NCI-H2171 treated with DMSO at 0.1 percent for 48 hours (cell line): ENCODE measurements at places on chromosomes 13 and 19.

GRCh38 chr13:46359714-46360113 lies 27.3 kb downstream of the RUBCNL start:
- no peak for DNase-seq

GRCh38 chr19:9857920-9858746 lies 23.0 kb downstream of the PIN1 start:
- no peak for DNase-seq

DNA sequence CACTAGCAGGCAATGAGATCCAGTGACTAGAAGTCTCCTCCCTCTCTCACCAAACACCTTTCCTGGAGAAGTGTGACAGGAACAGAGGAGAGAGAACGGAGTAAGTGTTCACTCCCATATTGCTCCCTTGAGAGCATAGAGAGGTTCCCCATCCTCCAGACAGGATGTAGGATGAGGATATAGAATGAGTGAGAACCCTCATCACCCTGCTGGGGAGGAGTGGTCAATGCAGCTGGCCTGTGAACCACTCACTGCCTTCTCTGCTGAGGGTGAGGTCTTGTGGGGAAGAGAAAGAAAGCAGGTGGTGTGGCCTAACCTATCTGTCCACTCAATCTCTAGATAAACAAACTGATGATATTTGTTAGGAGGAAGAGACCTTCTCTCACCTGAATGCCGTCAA lies 386.6 kb downstream of the PCDH20 start:
- DNase-seq: no peak

DNA sequence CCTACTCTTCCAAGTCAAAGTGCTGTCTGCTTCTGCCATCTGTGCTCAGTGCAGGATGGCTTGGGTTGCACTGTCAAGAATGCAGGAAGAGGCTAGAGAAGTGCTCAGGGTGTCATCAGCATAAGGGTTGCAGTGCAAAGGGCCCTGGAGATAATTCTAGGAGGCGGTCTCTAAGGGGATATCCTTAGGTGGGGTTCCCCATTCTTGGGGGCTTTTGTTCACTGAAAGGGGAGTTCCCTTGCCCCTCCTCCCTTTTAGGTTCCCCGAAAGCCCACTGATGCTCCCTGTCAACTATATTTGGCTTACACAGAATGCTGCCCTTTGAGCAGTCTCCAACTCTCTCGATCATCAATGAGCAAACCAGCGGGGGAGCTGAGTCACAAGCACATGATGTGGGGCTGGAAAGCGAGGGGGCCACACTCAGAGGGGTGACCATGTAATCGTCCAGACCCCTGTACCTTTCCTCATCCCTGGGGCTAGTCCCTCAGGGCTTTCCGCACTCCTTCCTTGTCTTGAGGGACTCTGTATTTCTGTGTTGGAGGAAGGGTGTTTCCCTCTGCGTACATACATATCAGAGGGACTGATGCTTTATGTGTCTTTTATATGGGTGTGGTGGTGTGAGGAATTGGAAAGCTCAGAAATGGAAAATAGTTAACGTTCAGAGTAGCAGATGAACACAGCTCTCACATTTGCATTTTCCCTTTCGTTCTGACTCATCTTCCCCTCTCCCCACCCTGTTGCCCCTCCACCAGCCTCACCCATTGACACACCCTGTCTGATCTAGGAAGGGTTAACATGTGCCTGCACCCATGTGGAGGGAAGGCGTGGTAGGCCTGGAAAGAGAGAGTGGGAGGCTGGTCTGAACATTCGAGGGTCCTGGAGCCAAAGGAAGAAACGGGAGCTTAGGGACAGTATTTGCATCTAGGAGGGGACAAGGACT lies 6.7 kb downstream of the ZBTB32 start:
- DNase-seq: peak; percentile 9

- DNase-seq: no peak
Observed at GRCh38 chr19:5137571-5138124, 168.7 kb downstream of the KDM4B start.

- DNase-seq: no peak
Observed at GRCh38 chr19:14381689-14382474, 638 bp downstream of the ADGRE5 start.

- DNase-seq: peak; percentile 50
Observed at GRCh38 chr13:40536443-40537113, 129.9 kb downstream of the FOXO1 start.

DNA sequence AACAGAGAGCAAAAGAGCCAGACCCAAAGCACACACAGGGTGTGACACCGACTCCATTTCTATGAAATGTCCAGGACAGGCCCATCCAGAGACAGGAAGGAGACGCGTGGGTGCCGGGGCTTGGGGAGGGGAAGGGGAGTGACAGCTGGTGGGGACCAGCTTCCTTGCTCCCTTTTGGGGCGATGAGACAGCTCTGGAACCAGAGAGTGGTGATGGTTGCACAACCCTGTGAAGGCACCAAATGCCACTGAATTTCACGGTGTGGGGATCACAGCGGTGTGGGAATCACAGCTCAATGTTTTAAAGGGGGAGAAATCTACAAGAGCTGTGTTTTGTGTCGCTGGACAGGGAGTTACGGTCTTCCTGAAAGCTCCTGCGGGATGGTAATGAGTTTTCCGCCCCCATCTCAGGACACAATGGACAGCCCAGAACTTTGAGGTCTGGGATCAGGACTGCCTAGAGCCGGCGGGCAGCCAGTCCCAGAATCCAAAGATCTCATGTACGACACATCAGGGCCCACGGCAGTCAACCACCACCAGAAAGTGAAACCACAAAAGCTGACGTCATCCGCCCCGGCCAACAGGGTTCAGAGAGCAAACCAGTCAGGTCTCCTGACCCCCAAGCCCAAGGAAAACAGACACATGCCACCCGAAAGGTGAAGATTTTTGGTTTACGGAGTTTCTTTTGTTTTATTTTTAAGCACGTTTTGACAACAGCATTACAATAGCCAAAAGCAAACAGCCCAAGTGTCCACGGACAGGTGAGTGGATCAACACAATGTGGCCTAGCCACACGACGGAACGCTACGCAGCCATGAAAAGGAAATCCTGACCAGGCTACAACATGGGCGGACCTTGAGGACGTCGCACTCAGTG lies 7.3 kb downstream of the SGTA start:
- no peak for DNase-seq

GRCh38 chr19:41233748-41234240 lies 14.8 kb downstream of the AXL start:
- DNase-seq: no peak

- no peak for DNase-seq
Observed at GRCh38 chr13:111232191-111232590, 88.3 kb upstream of the TEX29 start.

GRCh38 chr13:71464686-71465085 lies 402.3 kb downstream of the DACH1 start:
- no peak for DNase-seq

DNA sequence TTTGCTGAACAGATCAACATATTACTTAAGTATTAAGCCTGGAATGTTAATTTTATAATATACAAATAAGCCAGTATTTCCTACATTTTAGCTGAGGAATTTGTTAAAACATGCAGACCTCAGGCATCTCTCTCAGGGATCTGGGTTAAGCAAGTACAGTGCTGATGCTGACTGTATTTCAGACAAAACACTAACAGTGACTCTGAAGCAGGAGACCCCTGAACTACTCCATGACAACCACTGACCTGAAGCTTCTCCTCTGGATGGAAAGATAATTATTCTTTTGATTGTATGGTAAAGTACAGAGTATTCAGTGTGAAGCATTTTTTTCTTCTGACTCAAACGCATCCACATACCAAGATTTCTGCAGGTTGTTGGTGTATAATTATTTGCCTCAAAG lies 680.8 kb downstream of the LIG4 start:
- no peak for DNase-seq

DNA sequence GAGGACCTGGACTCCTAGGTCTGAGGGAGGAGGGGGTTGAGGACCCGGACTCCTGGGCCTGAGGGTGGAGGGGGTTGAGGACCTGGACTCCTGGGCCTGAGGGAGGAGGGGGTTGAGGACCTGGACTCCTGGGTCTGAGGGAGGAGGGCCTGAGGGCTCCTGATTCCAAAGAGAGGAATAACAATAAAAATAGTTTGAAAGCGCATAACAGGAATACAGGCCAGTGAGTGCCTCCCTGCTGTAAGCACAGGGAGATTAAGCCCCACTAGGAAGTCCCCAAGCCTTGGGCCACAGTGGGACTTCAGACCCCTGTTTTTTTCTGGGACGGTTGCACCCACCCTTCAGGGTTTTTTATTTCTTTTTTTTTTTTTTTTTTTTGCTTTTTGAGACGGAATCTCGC lies 1.2 kb upstream of the SBK2 start:
- no peak for DNase-seq

DNA sequence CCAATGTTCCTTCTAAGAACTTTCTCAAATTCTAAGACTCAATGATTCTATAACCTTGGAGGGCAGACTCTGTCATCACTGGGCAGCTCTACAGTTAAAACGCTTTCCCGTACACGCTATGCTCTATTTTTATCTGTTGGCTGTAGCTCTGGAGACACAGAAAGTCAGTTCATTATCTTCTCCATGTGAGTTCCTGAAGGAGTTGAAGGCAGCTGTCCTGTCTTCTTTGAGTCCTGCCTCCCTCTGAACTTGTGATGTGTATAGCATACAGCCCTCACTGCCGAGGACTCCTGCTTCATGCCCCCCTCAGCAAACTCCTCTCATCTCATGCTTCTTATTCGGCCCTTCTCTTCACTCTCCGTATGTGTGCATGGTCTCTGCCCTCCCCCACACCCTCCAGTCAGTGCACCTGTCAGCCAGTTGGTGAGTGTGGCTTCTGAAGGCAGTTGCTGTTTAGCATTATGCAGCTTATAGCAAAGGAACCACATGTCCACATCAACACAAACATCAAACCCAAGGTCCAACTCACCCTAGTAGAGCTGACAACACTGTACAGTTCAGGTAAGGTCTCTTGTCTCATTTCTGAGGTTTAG lies 504.9 kb downstream of the DIAPH3 start:
- DNase-seq: no peak

DNA sequence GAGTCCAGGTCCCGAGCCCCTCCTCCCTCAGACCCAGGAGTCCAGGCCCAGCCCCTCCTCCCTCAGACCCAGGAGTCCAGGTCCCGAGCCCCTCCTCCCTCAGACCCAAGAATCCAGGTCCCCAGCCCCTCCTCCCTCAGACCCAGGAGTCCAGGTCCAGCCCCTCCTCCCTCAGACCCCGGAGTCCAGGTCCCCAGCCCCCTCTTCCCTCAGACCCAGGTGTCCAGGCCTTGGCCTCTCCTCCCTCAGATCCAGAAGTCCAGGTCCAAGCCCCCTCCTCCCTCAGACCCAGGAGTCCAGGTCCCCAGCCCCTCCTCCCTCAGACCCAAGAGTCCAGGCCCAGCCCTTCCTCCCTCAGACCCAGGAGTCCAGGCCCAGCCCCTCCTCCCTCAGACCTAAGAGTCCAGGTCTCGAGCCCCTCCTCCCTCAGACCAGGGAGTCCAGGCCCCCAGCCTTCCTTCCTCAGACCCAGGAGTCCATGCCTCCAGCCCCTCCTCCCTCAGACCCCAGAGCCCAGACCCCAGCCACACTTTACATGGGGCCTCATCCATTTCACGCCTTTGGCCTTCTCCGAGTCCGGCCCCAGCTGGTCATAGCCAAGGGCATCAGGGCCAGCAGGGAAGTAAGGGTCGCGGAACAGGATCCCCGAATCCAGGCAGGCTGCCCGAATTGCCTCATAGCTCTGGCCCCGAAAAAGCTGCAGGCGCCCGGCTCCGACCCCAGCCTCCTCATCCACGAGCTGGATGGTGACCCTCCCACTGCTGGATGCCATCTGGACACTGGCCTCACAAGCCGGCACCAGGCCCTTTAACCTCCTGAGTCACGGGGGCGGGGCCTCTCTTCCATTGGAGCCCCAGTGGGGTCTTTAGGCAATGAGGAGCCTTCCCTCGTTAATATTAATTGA lies 628 bp downstream of the CAPN12 start:
- DNase-seq: no peak

GRCh38 chr13:111165241-111166010 lies 50.3 kb downstream of the ARHGEF7 start:
- no peak for DNase-seq

- DNase-seq: peak; percentile 26
Observed at GRCh38 chr19:7970716-7971448, 27.4 kb upstream of the TIMM44 start.

DNA sequence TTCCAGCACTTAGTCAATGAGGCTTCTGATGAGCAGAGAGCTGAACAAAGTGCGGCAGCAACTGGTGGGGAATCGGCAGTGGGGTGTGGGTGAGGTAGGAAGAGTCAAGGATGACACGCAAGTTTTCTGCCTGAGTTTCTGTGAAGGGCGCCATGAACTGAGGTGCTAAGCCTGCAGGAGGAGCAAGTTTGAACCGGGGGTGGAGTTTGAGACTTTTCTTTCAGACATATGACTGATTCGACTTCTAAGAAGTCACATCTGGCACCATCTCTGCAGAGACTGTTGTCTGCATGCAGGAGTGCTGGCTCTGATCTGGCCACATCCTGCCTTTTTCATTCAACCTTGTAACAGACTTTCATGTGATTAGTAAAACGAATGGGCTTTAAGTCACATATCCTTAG lies 14.8 kb upstream of the GPI start:
- no peak for DNase-seq

GRCh38 chr13:20495087-20496023 lies 30.3 kb downstream of the CRYL1 start:
- peak; percentile 53 for DNase-seq

DNA sequence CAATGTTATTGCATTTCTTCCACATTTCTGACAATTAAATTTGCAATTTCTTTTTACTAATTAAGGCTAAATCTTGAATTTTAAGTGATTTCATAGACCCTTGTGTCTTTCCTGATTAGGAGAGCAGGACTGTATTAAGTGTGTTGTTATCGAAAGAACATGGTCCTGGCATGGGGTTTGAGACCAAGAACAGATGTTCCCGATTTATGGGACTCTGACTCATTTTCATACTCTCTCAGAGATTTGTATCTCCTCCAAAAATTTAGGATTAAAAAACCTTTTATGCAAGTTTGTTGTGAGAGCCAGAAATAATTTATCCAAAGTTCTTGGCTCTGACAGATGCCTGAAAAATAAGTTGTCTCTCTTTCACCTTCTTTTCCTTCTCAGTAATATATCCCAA lies 589.3 kb upstream of the ARGLU1 start:
- no peak for DNase-seq

DNA sequence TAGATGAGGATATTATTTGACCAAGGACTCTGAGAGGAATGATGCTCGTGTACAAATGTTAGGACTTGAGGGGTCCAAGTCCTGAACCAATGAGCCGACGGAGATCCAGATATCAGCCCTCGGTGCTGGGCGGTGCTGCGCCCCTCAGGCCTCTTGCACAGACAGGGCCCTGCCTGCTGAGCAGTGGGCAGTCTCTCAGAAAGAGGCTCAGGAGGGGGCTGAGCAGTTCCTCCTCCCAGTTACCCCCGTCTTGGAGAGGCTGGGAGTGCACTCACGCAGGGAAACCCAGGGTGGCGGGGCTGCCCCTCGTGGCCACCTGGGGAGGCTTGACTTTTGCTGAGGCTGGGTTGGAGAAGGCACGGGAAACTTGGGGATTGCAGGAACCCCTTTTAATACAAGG lies 18.4 kb downstream of the TEX29 start:
- no peak for DNase-seq

GRCh38 chr19:21440321-21440720 lies 43.4 kb downstream of the ZNF493 start:
- DNase-seq: no peak
